Activated CD4-positive, alpha-beta T cell treated with anti-CD3 and anti-CD28 coated beads, Interleukin-2, amount 10 ng/mL, durations not matched to agents 7 days and 5 days (primary cell): ENCODE measurements at places on chromosomes 13 and 19.

DNA sequence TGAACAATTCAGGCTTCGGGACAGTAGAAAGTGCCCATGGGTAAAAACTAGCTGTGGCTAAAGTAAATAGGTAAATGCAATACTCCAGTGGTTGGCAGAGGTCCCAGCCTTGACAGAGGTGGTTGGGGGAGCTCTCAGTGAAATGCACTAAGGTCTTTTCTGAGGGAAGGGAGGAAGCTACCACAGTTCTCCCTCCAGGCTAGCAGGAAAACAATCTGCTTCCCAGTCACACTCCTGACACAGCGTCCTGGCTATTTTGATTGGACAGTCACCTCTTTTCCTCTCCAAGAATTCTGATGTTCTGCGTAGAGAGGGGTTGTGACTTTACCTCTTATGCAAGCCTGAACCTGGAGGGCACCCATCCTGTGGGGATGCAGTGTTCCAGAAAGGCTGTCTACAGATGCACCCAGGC, 128.7 kb downstream of the CYSLTR2 start:
- H3K4me1 ChIP-seq = no peaks in the 10 kb centered on the region
- no peak overlapping the region for H3K4me3 ChIP-seq
- peaks cover 17% of the 10 kb centered on the region for H3K27me3 ChIP-seq

DNA sequence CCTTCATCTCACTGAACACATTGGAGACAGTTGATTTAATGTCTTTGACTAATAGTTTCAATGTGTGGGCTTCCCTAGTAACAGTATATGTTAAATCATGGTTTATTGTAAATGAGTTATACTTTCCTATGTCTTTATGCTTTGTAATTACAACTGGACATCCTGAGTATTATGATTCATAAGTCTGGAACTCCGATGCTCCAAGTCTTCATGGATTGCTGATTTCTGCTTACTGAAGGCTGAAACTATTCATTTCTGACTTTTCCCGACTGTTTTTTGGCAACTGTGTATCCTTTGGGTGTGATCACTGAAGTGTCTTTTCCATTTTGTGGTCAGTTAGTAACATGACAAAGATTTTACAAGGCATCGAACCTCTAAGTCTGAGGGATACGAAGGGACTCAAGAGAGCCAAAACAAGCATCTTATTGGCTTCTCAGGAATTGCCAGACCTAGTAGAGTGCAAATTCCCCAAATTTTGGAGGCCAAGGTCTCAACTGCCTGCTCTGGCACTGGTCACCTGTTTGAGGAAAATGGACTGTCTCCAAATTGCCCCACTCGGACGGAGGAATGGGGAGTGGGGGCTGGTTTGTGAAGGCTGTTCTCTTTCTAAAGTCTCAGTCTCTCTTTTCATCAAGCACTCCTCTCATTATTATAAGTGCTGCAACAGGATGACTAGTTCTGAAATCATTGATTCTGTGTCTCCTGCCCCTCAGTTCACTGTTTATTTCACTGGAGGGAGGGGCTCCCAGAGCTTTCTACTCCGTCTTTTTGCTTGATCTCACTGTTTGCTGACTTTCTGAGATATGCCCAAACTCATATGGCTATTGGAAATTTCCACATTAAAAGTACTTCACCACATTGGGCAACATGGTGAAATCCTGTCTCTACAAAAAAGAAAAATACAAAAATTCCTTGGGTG, 20.2 kb upstream of the CD70 start:
- no peak overlapping the region for H3K27ac ChIP-seq
- no peak overlapping the region for H3K4me3 ChIP-seq
- DNase-seq = no peak

DNA sequence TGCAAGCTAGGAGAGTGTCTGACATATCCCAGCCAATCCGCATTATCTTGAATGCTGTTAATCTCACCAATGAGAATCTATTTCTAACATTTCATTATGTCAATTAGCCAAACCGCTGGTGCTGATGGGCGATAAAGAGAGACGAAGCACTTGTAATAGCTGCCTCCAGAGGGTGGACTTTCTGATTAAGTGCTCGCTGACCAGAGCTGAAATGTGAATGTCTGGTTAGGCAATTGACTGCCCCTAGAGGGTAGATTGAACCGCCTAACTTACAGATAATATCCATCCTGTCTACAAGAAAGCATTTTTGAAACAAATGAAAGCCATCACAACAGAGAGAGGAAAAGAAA, 552 bp upstream of the GRWD1 start:
- peaks cover 27% of the 10 kb centered on the region for H3K27me3 ChIP-seq
- peaks cover 34% of the 10 kb centered on the region for H3K4me1 ChIP-seq
- H3K36me3 ChIP-seq = peaks cover 30% of the 10 kb centered on the region
- peak overlapping the region; percentile 96 for H3K27ac ChIP-seq

DNA sequence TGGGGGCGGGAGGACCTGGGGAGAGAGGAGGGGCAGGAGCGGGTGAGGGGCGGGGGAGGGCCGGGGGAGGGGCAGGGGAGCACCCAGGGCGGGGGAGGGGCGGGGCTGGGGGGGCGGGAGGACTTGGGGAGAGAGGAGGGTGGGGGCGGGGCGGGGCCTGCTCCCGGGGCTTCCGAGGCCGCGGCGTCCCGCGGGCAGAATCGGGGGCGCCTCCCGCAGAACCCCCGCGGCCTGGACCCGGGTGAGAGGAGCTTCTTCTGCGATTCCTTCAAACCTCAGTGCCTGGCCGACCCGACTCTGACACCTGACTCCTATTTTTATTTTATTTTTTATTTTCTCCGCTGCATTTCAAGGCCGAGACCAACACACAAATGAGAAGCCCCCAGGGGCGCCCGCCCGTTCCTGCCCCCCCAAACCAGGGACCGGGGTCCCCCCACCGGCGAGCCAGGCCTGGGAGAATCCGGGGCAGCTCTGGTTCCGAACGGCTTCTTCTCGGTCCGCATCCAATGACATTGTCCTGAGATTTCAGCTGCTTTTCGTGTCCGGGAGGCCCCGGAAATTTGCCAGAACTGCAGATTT, 470 bp upstream of the GRTP1 start:
- no peak overlapping the region for H3K4me3 ChIP-seq
- no peak for DNase-seq
- H3K4me1 ChIP-seq = peaks cover 2% of the 10 kb centered on the region
- no peaks in the 10 kb centered on the region for H3K36me3 ChIP-seq
- H3K27me3 ChIP-seq = peaks cover 16% of the 10 kb centered on the region
- H3K27ac ChIP-seq = no peak overlapping the region

DNA sequence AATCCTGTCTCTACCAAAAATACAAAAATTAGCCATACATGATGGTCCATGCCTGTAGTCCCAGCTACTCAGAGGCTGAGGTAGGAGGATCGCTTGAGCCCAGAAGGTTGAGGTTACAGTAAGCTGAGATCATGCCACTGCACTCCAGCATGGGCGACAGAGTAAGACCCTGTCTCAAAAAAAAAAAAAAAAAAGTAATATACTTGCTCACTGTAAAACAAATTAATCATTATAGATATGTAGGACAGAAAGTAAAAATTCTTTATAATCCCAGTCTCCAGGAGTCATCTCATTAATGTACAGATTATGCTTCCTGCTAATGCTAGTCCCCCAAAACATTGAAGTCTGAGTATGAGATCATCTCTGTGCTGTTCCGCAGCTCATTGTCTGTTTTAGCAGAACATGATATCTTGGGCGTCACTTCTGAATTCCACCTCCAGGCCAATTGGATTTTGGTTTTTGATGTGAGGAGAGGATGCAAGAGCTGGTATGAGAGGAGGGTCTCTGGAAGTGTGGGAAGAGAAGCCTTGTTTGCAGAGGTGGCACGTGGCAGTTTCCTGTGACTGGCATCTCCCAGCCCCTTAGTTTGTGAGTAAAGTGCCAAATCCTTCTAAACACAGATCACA, 75.4 kb upstream of the NPAS1 start:
- no peak overlapping the region for H3K4me3 ChIP-seq
- H3K27me3 ChIP-seq = no peaks in the 10 kb centered on the region
- no peak for DNase-seq
- no peak overlapping the region for H3K27ac ChIP-seq

DNA sequence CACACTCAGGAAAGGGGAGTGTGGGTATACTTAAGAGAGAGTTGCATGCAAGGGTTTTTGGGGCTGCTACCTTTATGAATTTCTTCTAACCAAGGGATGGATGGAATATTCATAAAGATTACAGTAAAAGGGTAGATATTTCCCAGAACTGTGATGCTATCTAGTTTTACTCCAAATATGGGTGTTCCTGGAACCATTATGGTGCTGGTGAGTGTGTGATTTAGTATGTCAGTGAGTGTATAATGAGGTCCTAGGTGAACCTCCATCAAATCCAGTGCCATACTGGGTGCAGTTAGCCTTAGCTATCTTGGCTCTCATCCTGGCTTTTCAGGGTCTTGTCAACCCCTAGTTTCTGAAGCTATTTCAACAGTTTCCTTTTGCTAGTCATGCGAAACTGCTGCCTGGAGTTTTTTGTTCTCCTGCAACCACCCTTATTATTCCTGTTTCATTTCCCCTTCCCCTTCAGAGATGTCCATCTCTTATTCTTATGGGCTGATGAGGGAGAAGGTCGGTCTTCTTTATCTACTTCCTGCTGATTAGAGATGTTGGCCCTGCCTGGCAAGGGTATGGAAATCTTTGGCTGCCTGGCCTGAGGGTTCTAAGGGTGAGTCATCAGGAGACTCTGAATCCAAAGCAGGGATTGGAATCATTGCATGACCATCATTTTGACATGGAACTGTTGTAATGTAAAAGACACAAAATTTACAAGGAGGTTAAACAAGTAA, 202.3 kb downstream of the NBEA start:
- H3K4me1 ChIP-seq = peaks cover 9% of the 10 kb centered on the region
- no peaks in the 10 kb centered on the region for H3K36me3 ChIP-seq
- no peak overlapping the region for H3K4me3 ChIP-seq
- H3K27me3 ChIP-seq = no peaks in the 10 kb centered on the region
- DNase-seq = no peak
